ENCODE measurements at places on chromosomes 2 and 18.

DNA sequence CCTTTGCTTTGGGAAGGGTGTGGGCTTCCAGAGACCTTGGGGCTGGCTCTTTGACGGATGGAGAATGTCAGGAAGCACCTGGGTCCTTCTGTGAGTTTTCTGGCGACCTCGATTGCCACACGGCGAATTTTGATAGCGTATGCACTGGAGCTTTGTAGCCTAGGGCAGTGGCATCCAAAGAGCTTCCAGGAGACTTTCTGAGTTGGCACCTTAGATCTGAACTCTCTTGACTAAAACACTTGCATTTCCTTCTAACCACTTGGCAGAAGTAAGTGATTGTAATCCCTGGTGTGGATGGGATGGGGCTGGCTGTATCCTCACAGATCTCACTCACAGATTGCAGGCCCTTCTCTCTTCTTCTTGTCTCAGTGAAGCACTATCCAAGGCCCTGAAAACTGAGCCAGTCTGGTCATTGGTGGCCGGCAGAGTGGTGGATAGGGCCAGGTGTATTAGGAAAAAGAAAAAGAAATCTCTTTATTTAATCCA, 7.8 kb downstream of the RNF144A start:
- DNase-seq: no peak

GRCh38 chr18:34222307-34223163, 2.2 kb downstream of the NOL4 start:
- DNase-seq: peak; percentile 61

- DNase-seq: no peak
Measured at GRCh38 chr2:151632993-151633565, 101.2 kb downstream of the NEB start.

DNA sequence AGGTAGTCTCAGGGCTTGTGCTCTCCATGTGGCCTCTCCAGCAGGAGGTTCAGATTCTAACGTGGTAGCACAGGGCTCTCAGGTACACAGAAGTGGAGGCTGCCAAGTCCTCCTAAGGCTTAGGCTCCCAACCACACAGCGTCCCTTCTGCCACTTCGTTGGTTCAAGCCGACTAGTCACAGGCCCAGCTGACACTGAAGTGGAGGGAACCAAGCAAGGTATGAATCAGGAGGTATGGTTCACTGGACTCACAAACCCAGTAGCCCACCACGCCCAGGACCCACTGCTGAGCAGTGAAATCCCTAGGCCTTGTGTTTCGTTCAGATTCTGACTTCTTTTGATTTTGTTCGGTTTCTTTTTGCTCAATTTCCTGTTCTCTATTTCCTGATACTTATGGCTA, 46.0 kb upstream of the SEC11C start:
- DNase-seq: no peak

GRCh38 chr2:126359494-126359893, 296.5 kb upstream of the GYPC start:
- no peak for DNase-seq

DNA sequence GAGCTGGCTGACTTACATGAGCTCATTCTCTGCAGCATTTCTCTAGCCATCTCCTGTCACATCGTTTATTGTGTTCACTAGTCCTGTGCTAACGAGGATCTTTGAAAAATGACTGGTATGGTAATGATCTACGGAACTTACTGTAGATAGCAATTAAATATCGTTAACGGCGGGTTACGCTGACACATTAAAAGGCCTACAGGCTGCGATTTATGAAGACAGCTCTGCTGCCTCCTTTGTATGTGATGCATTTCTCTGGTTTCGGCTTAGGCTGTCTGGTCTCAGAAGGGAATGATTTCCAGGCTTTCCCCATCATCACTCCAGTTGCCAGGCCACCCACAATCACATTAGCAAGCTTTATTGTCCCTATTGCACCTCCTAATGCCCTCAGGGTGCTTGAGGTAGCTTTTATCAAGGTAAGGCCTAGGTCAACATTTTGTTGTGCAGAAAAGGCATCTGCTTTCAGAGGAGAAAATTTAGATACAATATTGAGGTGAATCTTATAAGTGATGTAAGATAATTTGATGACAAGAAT, 284.4 kb downstream of the SOX11 start:
- DNase-seq: peak; percentile 12

DNA sequence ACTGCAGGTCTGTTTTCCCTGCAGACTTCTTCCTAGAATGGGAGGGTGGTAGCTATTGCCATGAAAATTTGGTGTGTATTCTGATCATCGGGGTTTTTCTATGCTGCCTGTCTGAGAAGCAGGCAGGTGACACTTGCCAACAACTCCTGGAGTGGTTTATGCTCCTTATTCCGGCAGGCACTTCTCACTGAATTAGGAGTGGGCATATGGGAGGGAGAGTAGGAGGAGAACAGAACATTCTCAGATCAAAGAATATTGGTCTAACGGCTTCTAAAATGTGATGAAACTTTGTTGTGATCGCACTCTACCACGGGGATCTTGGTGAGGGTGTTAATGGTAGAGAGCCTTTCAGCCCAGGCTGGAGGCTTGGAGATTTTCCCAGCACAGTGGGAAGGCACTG, 480.8 kb downstream of the PLCL1 start:
- DNase-seq: no peak

DNA sequence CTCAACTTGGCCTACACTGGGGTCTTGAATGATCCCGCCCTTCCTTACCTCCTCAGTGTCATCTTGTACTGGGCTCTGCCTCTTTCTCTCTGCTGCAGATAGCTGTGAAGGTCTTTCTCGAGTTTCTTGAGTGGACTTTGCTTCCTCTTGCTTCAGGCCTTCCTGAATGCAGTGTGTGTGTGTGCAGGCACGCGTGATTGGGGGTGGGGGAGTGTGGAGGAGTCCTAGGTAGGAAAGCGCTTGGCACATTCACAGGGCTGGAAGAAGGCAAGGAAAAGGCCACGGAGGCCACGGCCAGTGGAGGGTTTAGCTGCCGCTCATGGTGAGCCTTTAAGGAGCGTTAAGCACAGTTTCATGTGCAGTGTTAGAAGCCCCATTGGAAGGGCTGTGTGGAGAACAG, 5.5 kb downstream of the RALB start:
- peak; percentile 53 for DNase-seq

DNA sequence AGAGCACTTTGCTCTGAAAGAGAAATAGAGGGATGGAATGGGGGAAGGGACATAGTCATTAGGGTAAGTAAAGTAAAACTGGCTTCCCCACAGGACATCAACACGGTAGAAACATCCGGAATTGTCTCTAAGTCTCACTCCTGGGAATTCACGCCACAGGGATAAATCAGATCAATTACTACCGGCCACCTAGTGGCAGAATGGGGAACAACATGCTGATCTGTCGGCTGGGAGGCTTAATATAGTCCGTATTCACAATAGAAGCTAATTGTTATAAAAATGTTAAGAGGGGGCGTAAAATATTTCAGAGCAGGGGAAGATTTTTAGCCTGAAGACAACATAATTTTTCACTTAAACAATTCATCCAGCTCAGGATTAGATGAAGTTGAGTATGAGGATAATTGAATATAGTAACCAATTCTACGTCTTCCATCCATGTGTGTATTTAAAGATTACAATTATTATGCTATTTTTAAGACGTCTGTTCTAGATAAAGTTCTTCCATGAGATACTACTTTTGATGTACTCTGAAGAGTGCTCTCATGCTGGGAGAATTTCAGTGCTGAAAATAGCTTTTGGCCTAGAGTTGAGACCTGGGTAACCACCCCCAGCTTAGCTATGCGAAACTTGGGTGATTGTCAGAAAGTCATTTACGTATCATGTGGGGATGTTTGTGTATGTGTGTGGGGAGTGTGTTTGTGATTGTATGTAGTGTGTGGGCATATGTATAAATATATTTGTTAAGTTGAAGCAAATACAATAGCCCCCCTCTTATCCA, 65.7 kb downstream of the LRRTM1 start:
- no peak for DNase-seq

GRCh38 chr2:120859128-120859527, 123.5 kb downstream of the GLI2 start:
- no peak for DNase-seq

DNA sequence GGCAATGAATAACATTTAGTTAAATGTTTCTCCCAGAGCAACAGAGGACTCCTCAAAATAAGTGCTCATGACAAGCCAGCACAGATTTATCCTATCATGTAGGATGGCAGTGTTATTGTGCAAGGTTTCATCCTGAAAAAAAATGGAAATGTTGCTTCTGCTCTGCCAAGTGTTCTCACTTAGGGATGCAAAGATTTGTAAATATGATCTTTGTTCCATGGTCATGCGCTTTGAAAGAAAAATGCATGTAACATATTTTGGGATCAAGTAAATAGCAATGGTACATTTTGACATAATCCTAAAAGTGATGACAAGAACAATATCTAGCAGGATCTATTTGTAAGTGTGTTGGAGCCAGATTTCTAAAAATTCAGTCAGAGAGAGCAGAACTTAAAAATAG, 229.5 kb upstream of the CCDC150 start:
- DNase-seq: no peak

- no peak for DNase-seq
Measured at GRCh38 chr2:109373791-109374547, 239.8 kb downstream of the SEPTIN10 start.

DNA sequence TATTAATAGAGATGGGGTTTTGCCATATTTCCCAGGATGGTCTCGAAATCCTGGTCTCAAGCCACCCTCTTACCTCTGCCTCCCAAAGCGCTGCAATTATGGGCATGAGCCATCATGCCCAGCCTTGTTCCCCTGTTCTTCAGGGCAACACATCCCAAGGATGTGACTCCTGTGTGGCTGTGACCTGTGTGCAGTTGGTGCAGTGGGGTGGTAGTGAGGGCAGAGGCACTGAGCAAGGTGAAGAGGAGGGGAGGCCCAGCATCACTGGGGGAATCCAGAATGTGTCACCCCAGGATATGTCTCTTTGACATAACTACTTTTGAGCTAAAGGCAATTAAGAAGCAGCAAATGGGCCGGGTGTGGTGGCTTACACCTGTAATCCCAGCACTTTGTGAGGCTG, 23.4 kb downstream of the CENPA start:
- no peak for DNase-seq

- DNase-seq: peak; percentile 64
Measured at GRCh38 chr2:72579591-72580180, 246.1 kb downstream of the EXOC6B start.

DNA sequence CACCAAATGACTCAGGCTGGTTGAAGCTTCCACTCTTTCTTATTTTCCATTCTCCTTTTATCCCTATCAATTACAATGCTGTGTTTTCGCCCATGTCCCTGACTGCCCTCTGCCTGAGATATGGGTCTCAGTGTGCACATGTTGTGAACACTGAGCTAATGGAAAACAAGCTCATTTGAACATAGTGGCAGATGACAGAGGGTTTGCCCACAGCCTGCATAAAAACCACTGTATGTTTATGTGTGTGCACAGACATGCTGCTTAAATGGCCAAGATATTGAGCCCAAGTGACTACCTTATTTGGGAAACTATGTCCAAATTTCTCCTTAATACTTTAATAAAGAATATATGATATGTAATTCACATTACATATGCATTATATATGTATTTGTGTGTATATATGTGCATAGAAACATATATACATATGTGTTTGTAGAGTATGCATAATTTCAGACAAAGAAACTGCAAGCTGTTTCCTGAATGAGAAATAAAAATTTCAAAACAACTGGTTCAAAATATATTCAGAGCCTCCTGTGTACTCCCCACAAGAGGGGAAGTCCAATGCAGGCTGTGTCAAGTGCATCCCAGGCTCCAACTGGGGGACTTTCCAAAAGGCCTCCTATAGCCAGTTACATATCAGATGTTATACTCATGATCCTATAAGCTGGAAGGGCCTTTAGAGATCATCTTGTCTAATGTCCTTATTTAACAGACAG, 92.7 kb upstream of the CD302 start:
- DNase-seq: no peak

GRCh38 chr2:45340318-45340717, 270.7 kb downstream of the SRBD1 start:
- DNase-seq: no peak

DNA sequence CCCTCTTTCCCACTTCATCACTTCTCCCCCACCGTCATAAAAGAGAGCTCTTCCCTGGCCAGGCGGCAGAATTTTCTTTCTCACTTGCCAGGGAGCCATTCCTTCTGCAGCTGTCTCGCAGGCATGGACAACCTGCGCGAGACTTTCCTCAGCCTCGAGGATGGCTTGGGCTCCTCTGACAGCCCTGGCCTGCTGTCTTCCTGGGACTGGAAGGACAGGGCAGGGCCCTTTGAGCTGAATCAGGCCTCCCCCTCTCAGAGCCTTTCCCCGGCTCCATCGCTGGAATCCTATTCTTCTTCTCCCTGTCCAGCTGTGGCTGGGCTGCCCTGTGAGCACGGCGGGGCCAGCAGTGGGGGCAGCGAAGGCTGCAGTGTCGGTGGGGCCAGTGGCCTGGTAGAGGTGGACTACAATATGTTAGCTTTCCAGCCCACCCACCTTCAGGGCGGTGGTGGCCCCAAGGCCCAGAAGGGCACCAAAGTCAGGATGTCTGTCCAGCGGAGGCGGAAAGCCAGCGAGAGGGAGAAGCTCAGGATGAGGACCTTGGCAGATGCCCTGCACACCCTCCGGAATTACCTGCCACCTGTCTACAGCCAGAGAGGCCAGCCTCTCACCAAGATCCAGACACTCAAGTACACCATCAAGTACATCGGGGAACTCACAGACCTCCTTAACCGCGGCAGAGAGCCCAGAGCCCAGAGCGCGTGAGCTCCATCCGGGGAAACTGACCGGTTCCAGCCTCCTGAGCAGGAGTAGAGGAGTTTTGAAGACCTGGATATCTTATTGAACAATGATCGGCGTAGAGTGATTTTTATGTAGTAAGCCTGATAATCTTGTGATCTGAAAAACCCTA, at the start of gene MSGN1:
Gene MSGN1, plus strand, starts transcription at position 65 of the 850 bp plus-strand sequence. Its CDS starts 59 bp downstream, at position 124.
- no peak for DNase-seq

DNA sequence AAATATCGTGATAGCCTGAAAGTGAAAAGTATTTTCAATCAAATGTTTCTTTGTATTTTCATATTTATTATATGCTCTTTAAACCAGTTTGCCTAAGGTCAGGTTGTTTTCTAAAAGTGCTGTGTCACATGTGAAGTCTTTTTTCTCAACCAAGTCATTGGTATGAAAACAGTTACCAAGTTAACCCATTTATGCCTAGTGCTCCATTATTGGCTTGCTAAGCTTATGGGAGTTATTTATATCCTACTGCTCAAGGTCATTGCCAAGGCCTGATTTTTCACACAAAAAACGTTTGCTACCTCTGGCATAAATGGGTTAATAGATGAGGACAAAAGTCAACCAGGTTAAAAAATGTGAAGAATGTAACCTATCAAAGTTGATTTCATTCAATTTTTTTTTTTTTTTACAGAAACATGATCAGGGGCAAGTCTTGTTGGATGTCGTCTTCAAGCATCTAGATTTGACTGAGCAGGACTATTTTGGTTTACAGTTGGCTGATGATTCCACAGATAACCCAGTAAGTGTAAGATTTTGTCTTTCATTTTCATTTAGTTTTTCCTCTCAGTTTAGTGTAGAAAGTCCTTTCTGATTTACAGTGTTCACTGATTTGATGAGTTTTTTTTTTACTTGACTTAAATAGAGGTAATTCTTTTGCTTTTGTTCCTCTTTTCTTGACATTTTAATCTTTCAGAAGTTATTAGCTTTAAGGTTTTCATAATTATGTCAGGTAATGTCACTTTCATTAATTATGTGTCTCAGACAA, 102.6 kb downstream of the PTPN4 start:
- DNase-seq: no peak

- DNase-seq: no peak
Measured at GRCh38 chr2:215664847-215665525, 229.1 kb upstream of the FN1 start.

Data from kidney (tissue), 22 donors.